ENCODE measurements at places on chromosomes 2 and 18.

GRCh38 chr18:57584444-57584843, 2.1 kb downstream of the FECH start:
- DNase-seq: no peak

- no peak for DNase-seq
Observed at GRCh38 chr2:186699742-186700141, 5.9 kb downstream of the FAM171B start.

GRCh38 chr2:71891155-71891554, 256.5 kb downstream of the CYP26B1 start:
- no peak for DNase-seq

GRCh38 chr18:72993250-72993649, 125.5 kb upstream of the NETO1 start:
- DNase-seq: no peak

DNA sequence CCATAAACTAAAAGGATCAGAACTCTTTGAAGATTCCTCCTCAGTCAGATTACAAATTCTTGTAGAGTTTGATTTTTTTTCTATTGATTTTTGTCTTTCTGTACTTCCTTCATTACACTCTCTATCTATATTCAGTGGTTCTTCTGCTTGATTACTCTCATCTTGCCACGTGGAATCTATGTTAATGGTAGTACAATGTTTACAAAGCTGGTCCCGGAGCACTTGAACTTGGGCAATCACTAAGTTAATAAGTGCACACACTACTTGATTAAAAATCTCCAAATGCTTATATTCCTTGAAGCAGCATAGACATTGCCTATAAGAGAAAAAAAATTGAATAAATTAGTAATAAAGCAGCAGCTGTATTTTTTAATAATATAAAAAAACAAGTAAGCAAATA, 65.1 kb downstream of the USP34 start:
- DNase-seq: no peak

DNA sequence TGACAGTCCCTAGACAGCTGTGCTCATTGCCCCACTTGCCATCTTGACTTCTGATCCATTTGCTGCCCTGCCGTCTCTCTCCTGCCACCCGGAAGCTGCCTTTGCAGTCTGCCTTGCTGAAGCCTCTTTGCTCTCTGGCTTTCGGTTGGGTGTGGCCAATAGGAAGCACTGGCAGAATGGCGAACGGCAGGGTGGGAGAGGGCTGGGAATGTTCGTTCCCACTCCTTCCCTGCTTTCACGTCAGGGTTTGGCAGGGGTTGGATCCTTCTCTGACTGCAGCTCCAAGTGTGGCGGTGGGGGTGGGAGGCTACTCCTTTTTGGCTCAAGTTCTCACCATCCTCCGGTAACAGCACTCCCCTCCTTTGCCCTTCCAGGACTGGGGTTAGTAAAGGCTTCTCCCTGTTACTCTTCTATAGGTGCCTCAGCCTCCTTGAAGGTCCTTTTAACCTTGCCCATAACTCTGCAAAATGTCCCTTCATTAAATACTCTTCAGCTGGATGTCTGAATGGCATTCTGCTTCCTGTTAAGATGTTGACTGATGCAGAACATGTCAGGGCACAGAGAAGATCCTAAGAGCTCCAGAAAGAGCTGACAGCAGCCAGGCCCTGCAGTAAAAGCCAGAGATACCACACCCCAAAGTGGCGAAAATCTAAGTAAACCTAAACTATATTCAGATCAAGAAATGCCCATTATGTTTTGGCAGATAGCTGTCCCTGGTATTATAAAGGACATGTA, 299.7 kb downstream of the CDCA7 start:
- no peak for DNase-seq

DNA sequence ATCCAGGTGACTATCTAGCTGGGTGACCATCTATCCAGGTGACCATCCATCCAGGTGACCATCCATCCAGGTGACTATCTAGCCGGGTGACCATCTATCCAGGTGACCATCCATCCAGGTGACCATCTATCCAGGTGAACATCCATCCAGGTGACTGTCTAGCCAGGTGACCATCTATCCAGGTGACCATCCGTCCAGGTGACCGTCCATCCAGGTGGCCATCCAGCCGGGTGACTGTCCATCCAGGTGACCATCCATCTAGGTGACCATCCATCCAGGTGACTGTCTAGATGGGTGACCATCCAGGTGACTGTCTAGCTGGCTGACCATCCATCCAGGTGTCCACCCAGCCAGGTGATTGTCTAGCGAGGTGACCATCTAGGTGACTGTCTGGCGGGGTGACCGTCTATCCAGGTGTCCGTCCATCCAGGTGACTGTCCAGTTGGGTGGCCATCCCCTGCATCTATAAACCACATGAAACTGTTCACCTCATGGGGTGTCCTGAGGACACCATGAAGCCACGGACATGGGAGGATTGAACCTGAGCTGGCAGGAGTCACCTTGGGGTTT, 305.3 kb downstream of the NDUFA10 start:
- no peak for DNase-seq

Data from inflammatory macrophage treated with lipopolysaccharide for 1 hour (primary cell).